ENCODE measurements at places on chromosomes 12 and 14.
A peak's percentile ranks its signal among the peaks of the same experiment; 100 is the strongest.

DNA sequence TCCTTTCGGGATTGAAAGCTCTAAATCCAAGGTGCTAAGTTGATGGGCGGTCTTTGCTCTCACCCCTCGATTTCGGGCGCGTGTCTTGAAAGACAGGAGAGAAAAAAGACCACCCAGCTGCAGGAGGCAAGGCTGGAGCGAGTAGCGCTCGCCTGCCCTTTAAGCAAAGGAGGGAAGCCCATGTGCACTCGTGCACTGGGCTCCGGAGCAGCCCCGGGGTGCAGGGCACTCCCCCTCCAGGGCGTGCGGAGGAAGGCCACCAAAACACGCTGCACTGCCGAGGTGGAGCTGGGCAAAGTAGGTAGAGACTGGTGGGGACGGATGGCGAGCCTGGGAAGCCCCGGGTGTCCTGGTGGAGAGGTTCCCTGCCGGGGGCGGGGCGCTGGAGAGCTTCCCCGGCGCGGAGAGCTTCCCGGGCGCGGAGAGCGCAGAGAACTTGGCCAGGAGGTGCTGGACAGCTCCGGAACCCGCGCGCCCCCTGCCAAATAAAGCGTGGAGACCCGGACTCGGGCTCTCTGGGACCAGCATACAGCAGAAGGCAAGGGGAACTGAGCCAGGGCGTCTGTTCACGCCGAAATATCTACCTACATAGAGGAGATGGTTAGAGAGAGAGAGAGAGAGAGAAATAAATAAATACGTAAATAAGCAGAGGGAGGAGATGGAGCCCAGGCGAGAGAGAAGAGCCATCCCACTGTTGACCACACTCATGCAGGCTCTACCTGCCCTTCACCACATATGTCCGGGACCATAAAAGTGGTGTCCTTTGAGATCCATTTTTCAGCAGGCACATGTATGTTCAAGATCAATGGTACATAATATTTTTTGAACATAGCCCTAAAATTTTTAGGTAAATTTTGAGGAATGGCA, 662 bp upstream of the NELL2 start:
- DNase-seq, result no peak

DNA sequence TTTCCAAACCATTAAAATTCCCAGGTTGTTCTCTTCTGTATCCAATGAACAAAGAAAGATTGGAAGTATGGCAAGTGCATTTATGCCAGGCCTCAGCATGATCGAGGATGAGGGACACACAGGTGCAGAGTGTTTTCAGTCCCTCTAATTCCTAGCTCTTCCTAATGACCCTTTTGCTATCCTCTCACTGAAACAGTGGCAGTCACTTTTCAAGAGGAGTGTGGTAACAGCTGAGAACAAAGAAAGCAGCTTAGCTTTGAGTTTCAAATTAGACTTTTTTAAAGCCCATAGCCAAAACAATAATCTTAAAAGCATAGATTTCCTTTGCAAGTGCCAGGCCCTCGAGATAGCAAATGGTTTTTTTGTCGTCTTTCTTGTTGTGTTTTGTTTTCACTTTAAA, 110.8 kb downstream of the KCNH5 start:
- DNase-seq, result no peak

DNA sequence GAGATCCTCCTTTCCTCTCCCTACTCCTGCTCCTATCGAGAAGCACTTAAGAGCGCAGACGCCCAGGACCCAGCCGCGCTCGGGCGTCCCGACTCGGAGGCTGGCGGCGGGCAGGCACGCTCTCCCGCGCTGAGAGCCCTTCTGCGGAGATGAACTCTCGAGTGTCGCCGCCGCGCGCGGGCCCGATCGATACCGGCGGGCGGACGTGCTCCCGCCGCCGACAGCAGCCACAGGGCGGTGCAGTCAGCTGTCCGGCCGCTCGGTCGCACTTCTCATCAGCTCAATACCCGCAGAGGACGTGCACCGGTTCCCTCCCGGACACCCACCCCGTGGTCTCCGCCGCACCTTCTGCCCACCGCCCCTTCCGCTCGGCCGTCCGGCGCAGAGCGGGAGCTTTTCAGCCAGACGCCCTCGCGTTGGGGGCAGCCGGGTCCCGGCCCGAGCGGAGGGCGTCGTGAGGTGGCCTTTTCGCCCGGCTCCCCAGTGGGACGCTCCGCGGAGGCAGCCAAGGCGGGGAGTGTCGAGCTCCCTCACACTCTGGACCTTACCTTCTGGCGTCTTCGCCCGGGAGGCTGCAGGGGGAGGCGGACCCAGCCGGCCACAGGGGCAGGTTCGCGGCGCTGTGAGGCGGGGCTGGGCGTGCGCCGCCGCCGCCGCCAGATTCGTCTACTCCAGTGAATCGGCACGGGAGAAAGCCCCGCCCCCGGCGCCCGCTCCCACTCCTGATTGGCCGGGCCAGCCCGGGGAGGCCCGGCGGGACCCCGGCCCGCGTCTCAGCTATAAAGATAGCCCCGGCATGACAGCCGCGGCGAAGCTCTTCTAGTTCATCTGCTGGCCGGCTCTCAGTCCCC, at the start of gene INSM2:
INSM2 (plus strand) TSS at position 808 of the 851 bp plus-strand sequence. CDS start 89 bp downstream, outside the sequence.
- DNase-seq, result peak; percentile 60

DNA sequence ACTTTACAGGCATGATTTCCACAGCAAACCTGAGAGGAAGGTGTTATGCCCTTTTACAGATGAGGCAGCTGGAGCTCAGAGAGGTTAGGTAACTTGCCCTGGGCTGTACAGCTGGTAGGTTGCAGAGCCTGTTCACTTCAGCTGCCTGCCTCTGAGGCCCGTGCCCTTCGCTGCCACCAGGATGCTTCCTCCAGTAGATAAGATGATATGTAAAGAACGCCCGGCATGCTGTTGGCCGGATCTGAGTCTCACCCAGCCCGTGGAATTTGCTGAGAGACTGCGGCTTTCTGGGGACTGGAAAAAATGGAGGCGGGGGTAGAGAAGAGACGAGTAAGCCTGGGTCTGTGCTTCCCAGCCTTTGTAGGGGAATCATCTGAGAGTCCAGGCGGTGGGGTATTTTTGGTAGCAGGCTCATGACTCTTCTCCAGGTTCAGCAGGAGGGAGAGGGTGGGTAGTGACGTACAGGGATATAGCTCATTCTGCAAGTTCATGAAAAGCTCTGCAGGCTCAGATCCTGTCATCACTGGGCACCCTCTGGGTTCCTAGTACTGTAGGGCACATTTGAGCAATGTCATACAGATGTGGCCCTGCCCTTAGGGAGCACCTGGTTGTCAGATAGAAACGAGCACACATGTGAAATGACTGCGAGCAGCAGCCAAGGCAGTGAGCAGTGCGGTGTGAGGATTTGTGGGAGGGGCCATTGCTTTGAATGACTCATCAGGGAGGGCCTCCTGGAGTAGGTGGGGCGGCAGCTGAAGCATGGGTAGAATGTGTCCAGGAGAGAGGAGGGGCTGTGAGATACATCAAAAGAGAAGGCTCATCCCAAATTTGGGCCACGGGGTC, 159.4 kb downstream of the TSPAN9 start:
- no peak for DNase-seq

GRCh38 chr14:79734151-79734550, 477.2 kb downstream of the DIO2 start:
- DNase-seq, result no peak
